ENCODE measurements at places on chromosomes 4 and X.
A peak's percentile ranks its signal among the peaks of the same experiment; 100 is the strongest.

DNA sequence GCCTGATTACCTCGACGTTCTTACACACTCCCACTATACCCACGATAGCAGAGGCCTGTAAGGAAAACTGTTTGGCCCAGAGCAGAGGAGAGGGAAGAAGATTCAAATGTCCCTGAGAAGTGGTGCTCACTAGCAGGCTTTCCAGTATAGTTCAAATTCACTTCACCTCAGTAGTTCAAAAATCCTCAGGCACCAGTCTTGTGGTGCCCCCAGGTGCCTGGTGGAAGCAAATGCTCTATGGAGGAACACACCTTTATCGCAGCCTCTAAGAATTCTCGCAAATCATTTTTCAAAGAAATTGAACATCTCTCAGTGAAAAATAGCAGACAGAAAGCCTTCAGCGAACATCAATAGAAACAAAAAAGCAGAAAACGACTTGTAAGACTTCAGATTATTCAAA lies 12.2 kb upstream of the MTMR1 start:
- H3K36me3 ChIP-seq = no peaks in the 10 kb centered on the region
- no peaks in the 10 kb centered on the region for H3K27me3 ChIP-seq
- no peaks in the 10 kb centered on the region for H3K4me1 ChIP-seq
- peak; percentile 82 for DNase-seq

- H3K4me1 ChIP-seq = no peaks in the 10 kb centered on the region
Observed at GRCh38 chr4:182583703-182584415, 333.3 kb downstream of the DCTD start.

- no peak overlapping the region for H3K27ac ChIP-seq
- no peaks in the 10 kb centered on the region for H3K4me1 ChIP-seq
- no peaks in the 10 kb centered on the region for H3K36me3 ChIP-seq
- H3K27me3 ChIP-seq = no peaks in the 10 kb centered on the region
- H3K4me3 ChIP-seq = no peak overlapping the region
Observed at GRCh38 chr4:172648471-172648870, 520.1 kb upstream of the GALNT7 start.

DNA sequence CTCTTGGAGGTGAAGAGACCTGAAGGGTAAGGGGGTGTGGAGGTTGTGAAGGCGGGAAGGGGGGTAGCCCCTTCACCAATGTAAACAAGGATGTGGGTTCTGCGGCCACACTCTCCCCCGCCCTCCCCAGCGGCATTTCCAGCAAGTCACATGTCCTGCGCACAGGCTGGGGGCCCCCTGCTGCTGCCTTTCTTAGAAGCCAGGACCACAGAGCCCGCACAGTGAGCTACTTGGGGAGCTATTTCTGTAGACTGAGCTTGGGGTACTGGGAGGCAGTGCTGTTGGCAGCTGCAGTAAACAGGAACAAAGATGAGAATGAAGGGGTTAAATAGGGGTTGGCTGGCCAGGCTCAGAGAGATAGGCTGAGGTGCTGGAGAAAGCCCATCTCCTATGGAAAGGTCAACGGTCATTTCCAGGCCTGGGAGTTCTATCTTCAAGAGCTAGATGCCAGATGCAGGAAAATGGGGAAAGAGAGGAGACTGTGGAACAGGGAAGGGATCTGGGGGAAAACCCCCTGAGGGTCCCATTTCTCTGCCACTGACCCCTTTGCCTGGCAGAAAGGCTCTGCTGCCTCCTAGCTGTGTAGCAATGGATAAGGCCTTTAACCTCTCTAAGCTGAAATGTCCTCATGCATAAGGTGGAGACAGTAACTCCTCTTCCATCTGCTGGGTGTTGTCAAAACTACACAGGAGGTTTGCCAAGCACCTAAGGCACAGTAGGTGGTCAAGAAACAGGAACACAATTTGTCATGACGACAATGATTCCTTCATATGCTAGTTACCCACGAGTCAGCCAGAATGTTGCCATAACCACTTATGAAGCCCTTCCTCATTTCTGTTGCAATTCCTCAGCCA lies 18.5 kb upstream of the PIM2 start:
- H3K27ac ChIP-seq = no peak overlapping the region
- H3K4me1 ChIP-seq = no peaks in the 10 kb centered on the region
- H3K27me3 ChIP-seq = no peaks in the 10 kb centered on the region
- H3K36me3 ChIP-seq = peaks cover 11% of the 10 kb centered on the region
- H3K4me3 ChIP-seq = no peak overlapping the region
- DNase-seq = no peak

- no peaks in the 10 kb centered on the region for H3K27me3 ChIP-seq
- H3K4me3 ChIP-seq = no peak overlapping the region
- H3K36me3 ChIP-seq = no peaks in the 10 kb centered on the region
- H3K4me1 ChIP-seq = no peaks in the 10 kb centered on the region
Observed at GRCh38 chr4:137640838-137641158, 108.5 kb upstream of the PCDH18 start.

- no peak overlapping the region for H3K27ac ChIP-seq
- H3K27me3 ChIP-seq = peaks cover 93% of the 10 kb centered on the region
- peaks cover 13% of the 10 kb centered on the region for H3K4me1 ChIP-seq
- H3K36me3 ChIP-seq = no peaks in the 10 kb centered on the region
Observed at GRCh38 chr4:185013417-185014125, 4.7 kb upstream of the HELT start.

DNA sequence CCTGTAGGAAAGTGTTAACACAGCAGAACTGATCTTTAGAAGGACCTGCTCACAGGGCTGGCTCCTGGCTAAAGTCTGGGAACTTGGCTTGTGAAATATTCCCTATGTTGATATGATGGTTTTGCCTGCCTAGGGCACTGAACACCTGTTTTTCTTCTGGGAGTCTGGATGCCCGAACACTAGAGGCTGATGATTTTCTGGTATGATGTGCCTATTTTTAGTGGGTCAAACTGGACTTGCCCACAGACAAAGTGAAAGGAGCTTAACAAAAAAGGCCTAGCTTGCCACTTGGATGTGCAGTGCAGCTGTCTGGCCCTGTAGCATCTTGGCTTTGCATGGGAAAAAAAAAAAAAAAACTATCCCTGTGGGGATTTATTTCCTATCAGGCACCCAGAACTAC lies 39.1 kb downstream of the ZNF674 start:
- H3K27me3 ChIP-seq = no peaks in the 10 kb centered on the region
- DNase-seq = no peak
- H3K27ac ChIP-seq = no peak overlapping the region
- H3K4me1 ChIP-seq = no peaks in the 10 kb centered on the region

DNA sequence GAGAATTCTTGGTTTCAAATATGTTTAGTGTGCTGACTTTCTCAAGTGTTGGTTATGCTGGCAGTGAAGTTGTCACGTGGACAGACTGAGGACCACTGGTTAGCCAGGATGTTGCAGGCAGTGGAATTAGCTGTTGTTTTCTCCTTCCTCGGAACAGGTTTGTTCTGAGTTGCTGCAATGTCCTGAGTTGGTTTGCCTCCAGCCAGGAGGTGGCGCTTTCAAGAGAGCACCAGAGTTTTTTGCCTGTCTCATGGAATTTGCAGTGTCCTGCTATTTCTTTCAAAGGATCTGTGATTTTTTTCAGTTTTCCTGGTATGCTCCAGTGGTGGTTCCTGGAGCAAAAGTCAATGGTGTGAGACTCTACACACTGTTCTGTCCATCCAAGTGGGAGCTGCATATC lies 158.1 kb upstream of the CXorf66 start:
- no peaks in the 10 kb centered on the region for H3K27me3 ChIP-seq
- H3K27ac ChIP-seq = no peak overlapping the region
- no peak overlapping the region for H3K4me3 ChIP-seq
- H3K4me1 ChIP-seq = no peaks in the 10 kb centered on the region

DNA sequence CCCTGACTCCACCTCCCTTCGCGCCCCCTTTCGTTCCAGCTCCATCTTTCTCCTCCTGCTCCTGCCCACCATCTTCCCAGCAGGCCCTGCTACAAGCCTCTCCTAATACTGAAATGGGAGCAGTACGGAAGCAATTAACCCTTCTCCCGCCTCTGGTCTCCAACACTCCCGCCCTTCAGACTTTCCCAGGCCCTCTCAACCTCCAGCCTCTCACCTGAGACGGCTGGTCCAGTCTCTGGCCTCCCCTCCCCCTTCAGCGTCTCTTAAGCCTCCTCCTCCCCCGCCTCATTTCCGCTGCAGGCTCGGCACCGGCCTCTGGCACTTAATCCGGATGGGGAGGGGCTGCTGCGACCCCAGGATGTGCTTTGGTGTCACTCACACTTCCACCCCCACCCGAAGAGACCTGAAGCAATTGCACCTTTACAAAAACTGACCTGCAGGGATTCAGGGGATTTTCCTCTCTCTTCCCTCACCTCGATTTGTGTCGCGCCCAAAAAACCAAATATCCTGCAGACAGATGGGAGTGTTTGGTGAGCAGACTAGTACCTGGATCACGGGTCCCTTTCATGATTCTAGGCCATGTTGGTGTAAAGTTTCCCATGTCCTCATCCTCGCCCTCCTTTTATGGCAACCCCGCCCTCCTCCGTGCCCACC lies 657 bp downstream of the TCEAL8 start:
- H3K27me3 ChIP-seq = peaks cover 7% of the 10 kb centered on the region
- H3K36me3 ChIP-seq = peaks cover 4% of the 10 kb centered on the region
- peak; percentile 32 for DNase-seq

DNA sequence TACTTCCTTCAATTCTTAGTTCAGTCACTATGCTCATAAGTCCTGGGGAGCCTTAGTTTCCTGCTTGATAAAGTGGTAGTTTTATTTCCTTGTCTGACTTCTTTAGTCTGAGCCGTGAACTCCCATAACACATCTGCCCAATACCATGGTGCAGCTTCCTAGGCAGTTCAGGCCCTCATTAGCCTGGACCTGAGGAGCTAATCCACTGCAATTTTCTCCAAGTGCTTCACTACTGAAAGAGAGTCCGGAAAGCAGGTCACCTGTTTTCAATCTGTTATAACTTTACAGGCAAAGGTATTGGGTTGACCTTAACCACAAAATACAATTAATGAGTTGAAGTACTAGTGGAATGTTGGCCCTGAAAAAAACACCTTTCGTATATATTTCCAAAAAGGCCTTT lies 245.4 kb upstream of the BOD1L1 start:
- no peaks in the 10 kb centered on the region for H3K36me3 ChIP-seq
- H3K27me3 ChIP-seq = no peaks in the 10 kb centered on the region
- H3K27ac ChIP-seq = no peak overlapping the region
- no peak for DNase-seq
- no peak overlapping the region for H3K4me3 ChIP-seq
- H3K4me1 ChIP-seq = no peaks in the 10 kb centered on the region

DNA sequence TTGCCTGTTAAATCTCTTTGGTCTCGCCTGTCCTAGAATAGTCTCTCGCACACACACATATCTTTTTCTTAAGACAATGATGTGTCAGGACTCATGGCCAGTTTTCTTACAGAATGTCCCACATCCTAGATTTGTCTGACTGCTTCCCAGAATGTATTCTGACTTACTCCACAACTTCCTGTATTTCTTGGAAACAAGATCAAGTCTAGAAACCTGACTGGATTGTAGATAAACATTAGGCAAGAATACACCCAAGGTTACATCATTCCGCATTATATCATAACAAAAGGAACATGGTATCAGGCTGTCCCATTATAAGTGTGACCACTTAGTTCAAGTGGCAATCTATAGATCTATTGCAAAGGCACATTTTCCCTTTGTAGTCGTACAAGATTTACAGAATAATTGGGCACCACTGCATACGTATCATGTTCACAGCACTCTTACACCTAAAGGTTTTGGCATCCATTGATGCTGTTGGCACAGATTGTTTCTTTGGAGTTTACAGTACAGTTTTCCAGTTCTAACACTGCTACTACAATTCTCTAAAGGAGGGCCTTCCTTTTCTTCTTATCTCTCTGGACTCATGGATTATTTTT lies 56.4 kb downstream of the FBXW7 start:
- H3K4me1 ChIP-seq = no peaks in the 10 kb centered on the region
- no peak overlapping the region for H3K4me3 ChIP-seq
- H3K36me3 ChIP-seq = no peaks in the 10 kb centered on the region
- H3K27me3 ChIP-seq = no peaks in the 10 kb centered on the region
- no peak for DNase-seq
- no peak overlapping the region for H3K27ac ChIP-seq

DNA sequence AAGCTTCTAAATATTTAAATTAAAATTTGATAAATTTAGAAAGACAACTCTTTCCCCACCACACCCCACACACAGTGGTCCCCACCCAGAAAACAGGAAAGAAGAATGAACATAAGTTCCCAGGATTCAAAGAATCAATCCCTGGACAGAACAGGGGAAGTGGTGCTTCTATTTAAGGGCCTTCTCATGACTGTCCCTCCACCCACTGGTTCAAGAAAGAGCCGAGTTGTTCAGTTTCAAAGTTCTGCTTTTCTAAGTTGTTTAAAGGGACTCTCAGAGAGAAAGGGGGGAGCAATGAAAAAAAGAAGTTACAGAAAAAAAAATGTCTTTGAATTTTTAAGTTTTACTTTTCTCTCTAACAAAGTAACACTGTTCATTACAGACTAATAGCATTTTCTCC lies 195.8 kb downstream of the PDGFC start:
- no peaks in the 10 kb centered on the region for H3K27me3 ChIP-seq
- no peak overlapping the region for H3K4me3 ChIP-seq
- H3K27ac ChIP-seq = no peak overlapping the region
- DNase-seq = no peak
- peaks cover 3% of the 10 kb centered on the region for H3K4me1 ChIP-seq
- H3K36me3 ChIP-seq = no peaks in the 10 kb centered on the region

DNA sequence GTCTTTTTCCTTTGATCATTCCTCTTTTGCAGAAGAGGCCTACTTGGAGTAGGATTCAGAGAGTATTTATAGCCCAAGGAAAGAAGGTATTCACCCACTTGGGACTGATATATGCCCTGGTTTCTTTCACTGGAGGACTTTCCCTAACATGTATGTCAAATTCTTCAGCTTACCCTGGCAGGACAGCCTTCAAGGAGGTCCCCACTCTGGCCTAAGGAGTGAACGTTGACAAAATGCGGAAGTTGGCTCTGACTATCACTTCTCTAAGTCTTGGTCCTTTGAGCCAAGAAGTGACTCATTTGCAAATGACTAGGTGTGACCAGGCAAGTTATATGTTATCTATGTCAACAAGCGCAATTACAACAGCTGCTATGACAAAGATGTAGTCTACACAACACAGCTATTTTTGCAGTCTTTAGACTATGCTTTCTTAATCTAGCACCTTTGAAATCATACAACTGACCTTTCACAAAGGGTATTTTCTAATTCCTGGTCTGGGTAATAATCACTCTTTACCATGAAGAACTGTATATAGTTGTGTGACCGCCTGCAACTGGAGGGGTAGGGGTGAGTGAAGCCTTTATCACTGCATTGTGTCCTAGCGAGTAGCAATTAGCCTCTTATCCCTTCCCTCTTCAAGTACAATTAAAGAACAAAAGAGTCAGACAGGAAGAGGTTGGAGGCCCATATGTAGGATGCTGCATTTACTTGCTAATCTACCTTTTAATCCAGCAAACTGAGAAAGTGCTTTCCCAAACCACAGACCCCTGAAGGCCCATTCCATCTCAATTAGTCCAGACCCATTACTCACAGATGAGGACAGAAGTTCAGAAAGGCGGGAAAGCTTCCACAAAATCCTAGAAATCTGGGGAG lies 50.1 kb downstream of the RASGEF1B start:
- H3K36me3 ChIP-seq = peaks cover 2% of the 10 kb centered on the region
- no peak overlapping the region for H3K27ac ChIP-seq
- no peaks in the 10 kb centered on the region for H3K27me3 ChIP-seq
- no peak for DNase-seq
- peaks cover 5% of the 10 kb centered on the region for H3K4me1 ChIP-seq

GRCh38 chr4:116243431-116243830 lies 841.9 kb downstream of the TRAM1L1 start:
- no peak overlapping the region for H3K4me3 ChIP-seq
- no peaks in the 10 kb centered on the region for H3K36me3 ChIP-seq
- no peak overlapping the region for H3K27ac ChIP-seq
- no peaks in the 10 kb centered on the region for H3K4me1 ChIP-seq
- DNase-seq = no peak

All from spinal cord (tissue), 10 donors.